ENCODE measurements at places on chromosomes 2 and 18.

DNA sequence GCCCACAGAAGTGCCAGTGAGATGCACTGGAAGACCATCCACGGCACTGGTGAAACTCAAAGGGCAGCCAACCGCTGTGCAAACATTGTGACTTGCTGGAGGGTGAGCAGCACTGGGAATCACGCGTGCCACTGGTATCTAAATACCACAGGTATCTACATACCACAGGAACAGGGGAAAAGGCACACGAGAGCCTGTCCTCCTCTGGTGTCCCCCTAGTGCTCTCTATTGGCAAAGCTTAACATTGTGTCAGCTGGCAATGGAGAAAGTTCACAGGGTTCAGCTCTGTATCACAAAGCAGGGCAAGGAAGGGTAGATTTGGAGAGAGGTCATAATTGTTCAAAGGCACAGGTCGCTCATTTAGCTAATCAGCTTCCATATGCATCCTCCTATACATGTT is 12.6 kb upstream of the SEC11C start:
- no peaks in the 10 kb centered on the region for H3K4me1 ChIP-seq
- H3K36me3 ChIP-seq = no peaks in the 10 kb centered on the region
- no peak overlapping the region for H3K4me3 ChIP-seq
- peaks cover 52% of the 10 kb centered on the region for H3K27me3 ChIP-seq
- no peak for DNase-seq

DNA sequence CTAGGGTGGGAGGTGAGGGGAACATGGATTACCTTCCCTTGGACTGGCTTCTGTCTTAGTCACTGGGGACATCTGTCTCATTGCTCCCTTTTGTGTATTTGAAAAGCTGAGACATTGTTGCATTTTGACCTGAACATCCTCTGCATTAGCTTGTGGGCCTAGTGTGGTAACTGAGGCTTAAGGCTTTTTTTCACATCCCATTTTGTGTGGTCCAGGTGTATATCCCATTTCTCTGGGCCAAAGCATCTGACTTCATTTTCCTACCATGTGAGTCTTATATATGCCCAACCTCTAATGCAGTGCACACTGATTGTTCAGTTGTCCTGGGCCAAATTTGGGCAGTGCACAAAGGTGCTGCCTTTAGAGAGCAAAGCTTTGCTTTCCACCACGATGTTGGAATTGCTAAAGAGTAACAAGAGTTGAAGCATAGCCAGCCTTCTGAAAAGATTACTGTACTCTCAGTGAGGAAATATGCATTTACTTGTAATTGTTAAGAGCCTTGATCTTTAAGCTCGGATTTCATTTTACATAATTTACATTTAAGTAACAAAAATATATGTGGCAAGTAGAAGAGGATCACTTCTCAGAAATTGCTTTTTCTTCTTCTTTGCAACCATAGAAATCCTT is 13.3 kb downstream of the PRKCE start:
- H3K27ac ChIP-seq = no peak overlapping the region
- H3K27me3 ChIP-seq = no peaks in the 10 kb centered on the region

GRCh38 chr2:143029141-143029540 is 100.1 kb upstream of the ARHGAP15 start:
- peaks cover 9% of the 10 kb centered on the region for H3K36me3 ChIP-seq
- H3K27ac ChIP-seq = no peak overlapping the region
- no peaks in the 10 kb centered on the region for H3K27me3 ChIP-seq
- H3K4me1 ChIP-seq = peaks cover 5% of the 10 kb centered on the region
- H3K4me3 ChIP-seq = no peak overlapping the region

GRCh38 chr2:215904101-215904500 is 109.2 kb downstream of the MREG start:
- peaks cover 5% of the 10 kb centered on the region for H3K4me1 ChIP-seq
- H3K36me3 ChIP-seq = no peaks in the 10 kb centered on the region
- H3K4me3 ChIP-seq = no peak overlapping the region
- H3K27ac ChIP-seq = no peak overlapping the region
- H3K27me3 ChIP-seq = peaks cover 17% of the 10 kb centered on the region
- no peak for DNase-seq

GRCh38 chr2:219545295-219545942 is 1.6 kb downstream of the TMEM198 start:
- peaks cover 29% of the 10 kb centered on the region for H3K4me1 ChIP-seq
- H3K4me3 ChIP-seq = no peak overlapping the region
- no peak for DNase-seq
- peaks cover 8% of the 10 kb centered on the region for H3K36me3 ChIP-seq
- H3K27ac ChIP-seq = no peak overlapping the region
- H3K27me3 ChIP-seq = peaks cover 87% of the 10 kb centered on the region
